ENCODE measurements at places on chromosomes 1 and 21.

DNA sequence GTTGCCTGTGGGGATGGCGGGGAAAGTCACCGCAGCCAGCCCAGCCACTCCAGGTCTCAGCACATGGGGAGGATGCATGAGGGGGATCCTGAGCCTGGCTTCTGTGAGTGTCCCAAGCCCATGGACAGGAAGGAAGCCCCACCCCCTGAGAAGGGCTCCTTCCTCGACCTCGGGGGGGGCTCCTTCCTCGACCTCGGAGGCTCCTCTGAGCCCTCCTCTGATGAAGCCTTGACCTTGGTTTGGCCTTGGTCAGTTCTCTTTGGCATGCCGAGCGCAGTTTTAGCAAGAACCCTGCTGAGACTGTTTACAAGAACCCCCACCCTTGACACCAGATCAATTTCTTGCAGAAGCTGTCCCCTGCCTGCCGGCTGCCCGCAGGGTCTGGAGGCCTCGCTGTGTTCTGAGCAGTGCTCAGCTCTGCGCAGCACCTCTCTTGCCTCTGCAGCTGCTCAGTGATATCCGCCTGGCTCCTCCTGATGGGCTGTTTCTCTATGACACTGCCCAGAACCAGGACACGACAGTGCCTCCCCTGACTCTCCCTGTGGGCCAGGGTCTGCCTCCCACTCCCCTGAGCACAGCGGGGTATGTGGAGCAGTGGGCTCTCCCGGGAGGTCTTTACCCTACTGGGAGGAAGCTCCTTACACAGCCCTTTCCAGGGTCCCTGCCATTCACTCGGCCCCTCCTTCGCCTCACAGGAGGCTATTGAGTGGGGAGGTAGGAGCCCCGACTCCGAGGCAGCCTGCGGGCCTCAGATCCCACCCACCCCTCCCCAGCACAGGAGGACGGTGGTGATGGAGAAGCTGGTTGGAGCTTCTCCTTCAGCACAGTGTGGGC lies 15.4 kb downstream of the ACTRT2 start:
- no peak for DNase-seq

- DNase-seq = peak; percentile 19
Observed at GRCh38 chr1:10561497-10561896, 86.7 kb downstream of the PEX14 start.

DNA sequence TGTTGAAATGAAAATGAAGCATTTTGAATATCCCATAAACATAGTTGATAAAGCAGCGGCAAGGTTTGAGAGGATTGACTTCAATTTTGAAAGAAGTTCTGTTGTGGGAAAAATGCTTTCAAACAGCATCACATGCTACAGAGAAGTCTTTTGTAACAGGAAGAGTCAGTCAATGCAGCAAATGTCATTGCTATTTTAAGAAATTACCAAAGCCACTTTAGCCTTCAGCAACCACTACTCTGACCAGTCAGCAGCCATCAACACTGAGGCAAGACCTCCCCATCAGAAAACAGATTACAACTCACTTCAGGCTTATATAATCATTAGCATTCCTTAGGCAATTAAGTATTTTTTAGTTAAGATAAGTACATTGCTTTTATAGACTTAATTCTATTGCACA lies 33.8 kb upstream of the FCRL3 start:
- no peak for DNase-seq

GRCh38 chr1:25110036-25110435 lies 122.3 kb downstream of the SYF2 start:
- no peak for DNase-seq

DNA sequence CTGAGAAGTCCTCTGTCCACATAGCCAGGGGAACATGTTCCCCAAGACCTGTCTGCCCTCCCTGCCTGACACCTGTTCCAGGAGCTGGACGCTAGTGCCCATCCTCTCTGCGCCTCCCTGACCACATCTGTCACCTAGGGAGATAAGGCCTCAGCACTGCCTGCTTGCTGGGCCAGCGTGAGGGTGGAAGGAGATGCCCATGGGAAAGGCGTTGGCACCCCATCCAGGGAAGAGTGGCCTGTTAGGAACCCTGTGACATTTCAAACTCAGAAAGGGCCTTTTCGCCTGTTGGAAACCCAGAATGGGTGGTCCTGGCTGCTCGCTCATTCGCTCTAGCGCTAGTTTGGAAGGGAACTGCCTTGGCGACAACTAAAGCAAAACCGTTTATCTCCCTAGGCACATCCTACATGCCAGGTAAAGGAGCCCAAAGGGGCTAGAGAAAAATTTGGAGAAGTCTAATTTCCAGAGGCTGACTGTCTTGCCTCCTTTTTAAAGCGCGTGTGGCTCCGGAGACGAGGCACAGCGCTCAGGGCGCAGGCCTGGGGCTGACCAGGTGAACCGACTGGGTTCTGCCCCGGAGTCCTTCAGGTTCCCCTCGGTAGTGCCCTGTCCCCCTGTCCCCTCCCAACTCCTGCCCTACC lies 410 bp downstream of the ACTA1 start:
- no peak for DNase-seq

DNA sequence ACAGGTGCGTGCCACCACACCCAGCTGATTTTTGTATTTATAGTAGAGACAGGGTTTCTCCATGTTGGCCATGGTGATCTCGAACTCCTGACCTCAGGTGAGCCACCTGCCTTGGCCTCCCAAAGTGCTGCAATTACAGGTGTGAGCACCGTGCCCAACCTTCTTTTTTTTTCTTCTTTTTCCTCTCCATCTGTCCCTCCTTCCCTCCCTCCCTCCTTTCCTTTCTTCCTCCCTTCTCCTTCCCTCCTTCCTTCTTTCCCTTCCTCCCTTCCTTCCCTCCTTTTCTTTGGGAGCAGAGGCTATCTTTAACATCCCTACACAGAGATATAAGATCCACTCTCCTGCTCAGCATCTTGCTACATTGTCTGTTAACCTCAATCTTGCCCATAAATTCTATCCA lies 24.4 kb upstream of the FAM89A start:
- no peak for DNase-seq

- DNase-seq = no peak
Observed at GRCh38 chr1:204464187-204464631, 30.4 kb downstream of the PIK3C2B start.

- no peak for DNase-seq
Observed at GRCh38 chr1:172492421-172492820, 40.5 kb upstream of the SUCO start.
